ENCODE measurements at places on chromosomes 7 and 10.

DNA sequence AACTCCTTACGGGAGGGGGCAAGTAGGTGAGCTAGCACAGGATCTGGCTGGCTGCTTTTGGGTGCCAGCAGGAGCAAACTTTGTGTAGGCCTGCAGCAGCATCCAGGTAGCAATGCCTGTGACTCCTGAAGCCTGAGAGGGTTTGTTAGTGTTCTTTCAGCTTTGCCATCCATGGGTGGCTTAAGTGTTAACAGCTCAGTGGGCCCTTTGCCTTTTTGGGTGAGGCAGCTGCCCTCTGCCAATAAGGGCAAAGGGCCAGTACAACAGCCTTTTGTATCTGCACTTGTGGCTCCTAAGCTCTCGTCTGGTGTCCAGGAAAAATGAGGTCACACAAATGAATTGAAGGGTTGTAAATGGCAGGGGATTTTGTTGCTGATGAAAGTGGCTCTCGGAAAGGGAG lies 359.0 kb upstream of the CHRM2 start:
- no peak for DNase-seq

DNA sequence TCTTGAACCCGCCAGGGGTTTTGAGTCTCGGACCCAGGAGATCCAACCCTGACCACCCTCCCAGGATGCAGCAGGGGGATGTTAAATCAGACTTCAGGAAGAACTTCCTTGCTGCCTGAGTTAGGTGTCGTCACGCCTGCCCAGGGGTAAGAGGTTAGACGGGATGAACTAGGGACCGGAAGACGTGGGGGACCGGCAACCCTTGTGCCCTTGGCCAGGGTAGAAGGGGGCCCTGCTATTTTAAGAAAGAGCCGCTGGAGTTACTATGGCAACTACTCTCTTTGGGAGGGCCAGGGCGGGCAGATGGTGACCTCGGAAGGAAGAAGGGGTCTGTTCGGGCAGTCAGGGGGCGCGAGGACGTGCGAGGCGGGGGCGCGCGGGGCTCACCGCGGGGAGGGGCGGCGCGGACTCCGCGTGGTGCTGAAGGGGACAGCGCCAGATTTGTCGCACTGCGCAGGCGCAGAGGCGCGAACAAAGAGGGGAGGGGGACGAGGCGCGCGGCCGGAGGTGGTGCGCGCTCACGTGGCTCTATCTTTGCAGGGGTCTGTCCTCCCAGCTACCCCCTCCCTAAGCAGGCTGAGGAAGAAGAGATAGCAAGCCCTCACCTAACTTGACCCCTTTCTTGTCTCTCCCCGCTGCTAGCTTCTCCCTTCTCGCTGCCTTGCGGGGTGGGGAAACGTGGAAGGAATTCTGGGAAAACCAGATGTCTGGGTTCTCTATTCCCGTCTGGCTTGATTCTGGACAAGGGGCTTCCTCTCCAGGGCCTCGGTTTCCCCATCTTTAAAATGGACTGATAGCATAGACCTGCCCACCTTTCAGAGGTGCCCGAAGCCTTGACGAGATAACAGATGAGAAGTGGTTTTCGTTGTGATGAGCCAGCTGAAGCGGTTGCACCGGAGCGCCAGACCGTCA lies 940 bp upstream of the PSD start:
- DNase-seq, result no peak

GRCh38 chr7:84337429-84337828 lies 142.8 kb upstream of the SEMA3A start:
- DNase-seq, result peak; percentile 88

GRCh38 chr10:45373003-45373575 lies 927 bp upstream of the ALOX5 start:
- no peak for DNase-seq

- peak; percentile 62 for DNase-seq
These were observed 804 bp downstream of the C10orf95 start for GRCh38 chr10:102450374-102451104.

- no peak for DNase-seq
These were observed 47.2 kb downstream of the FAM107B start for GRCh38 chr10:14727465-14727864.

- peak; percentile 67 for DNase-seq
These were observed 131.2 kb downstream of the RALA start for GRCh38 chr7:39754326-39755120.

DNA sequence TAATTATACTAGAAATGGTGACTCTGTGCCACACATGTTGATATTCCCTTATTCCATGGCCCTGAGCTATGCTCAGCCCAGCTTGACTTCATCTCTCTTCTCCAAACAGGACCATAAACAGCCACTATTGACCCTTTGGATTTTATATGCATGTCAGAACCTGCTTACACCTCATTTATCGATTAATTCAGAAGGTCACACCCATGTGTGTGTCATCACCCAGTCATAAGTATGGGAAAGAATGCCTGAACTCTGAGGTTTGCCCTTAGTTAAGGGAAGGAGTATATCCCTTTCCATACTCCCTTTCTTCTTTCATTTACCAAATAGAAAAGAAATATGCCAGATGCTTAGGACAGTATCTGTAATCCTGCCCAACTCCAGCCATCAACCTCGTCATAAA lies 602.3 kb downstream of the SORCS3 start:
- DNase-seq, result peak; percentile 0

GRCh38 chr7:3196629-3197400 lies 104.2 kb upstream of the SDK1 start:
- no peak for DNase-seq

- DNase-seq, result no peak
These were observed 46.2 kb downstream of the NOC3L start for GRCh38 chr10:94316560-94316959.

GRCh38 chr7:27576360-27576944 lies 86.2 kb downstream of the HIBADH start:
- DNase-seq, result peak; percentile 58

- peak; percentile 2 for DNase-seq
These were observed 165.2 kb downstream of the AMPH start for GRCh38 chr7:38465956-38466355.

DNA sequence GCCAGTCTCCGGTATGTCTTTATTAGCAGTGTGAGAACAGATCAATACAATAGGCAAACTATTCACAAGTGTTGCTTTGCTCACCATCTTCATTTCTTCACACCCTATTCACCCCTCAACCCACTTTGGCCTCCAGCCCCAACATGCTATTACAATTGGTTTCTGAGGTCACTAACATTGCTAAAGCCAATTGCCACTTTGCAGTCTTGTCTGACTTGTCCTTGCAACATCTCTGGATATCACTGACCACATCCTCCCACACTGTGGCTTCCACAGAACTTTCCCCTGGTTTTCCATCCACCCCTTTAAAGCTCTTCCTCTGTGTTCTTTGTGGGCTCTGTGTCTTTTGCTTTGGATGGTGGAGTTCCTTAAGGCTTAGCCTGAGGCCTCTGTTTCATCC lies 5.2 kb upstream of the APBB1IP start:
- DNase-seq, result peak; percentile 75

DNA sequence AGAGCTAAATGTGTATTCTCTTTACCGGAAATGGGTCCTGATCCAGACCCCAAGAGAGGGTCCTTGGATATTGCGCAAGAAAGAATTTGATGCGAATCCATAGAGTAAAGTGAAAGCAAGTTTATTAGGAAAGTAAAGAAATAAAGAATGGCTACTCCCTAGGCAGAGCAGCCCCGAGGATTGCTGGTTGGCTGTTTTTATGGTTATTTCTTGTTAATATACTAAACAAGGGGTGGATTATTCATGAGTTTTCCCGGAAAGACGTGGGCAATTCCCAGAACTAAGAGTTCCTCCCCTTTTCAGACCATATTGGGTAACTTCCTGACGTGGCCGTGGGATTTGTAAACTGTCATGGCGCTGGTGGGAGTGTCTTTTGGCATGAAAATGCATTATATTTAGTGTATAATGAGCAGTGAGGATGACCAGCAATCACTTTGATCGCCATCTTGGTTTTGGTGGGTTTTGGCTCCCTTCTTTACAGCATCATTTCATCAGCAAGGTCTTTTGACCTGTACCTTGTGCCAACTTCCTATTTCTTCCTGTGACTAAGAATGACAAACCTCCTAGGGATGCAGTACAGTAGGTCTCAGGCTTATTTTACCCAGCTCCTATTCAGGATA lies 60.4 kb downstream of the ARL4A start:
- peak; percentile 67 for DNase-seq

DNA sequence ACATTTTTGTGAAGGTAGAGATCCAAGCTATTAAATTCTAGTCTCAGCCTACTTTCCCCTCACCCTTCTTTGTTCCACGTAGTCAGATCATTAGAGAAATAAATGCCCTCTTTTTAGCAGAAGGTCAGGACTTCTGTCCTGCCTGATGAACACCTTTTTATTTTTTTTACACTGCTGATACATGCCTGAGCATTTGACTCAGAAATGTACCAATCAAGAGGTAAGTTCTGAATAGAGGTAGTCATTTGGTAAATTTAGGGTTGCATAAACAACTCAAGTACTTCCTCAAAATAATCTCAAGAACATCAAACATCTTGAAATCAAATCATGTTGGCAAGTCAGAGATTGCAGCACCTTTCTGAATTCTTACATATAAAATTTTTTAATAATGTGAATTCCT lies 133.7 kb downstream of the MYO3A start:
- no peak for DNase-seq

DNA sequence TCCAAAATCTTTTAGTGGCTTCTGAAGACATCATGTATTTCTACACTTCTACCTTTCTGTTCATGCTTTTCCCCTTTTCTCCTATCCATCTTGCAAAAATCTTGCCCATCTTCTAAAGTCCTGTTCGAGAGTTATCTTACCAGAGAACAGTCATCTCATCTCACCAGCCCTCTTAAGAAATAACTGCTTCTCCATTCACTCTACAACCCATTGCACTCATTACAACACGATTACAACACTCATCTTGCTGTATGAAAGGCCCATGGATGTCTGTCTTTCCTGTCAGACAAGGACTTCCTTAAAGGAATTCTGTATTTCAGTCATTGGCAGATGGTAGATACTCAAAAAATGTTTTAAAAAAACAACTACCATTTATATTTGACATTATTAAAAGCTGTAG lies 30.8 kb downstream of the ZNF438 start:
- DNase-seq, result peak; percentile 37

DNA sequence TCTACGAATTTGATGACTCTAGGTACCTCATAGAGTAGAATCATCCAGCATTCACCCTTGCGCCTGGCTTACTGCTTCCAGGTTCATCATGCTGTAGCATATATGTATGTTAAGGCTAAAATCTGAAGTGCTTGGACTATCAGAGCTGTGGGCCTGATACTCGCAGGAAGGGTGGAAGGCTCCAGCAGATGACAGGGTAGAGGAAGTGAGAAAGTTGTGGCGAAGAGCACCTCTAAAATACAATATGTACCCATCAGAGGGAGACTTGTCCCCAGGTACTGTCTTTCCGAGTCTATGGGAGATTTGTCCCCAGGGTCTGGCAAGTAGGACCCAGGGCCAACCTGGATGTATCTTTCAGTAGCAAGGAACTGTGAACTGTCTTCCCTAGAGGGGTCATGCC lies 48.1 kb upstream of the PLEKHA1 start:
- no peak for DNase-seq

- DNase-seq, result no peak
These were observed 65.5 kb upstream of the TRIM8 start for GRCh38 chr10:102578782-102579181.

- no peak for DNase-seq
These were observed 115.2 kb downstream of the TCERG1L start for GRCh38 chr10:131196176-131196885.

GRCh38 chr7:108358553-108358952 lies 97.7 kb downstream of the NRCAM start:
- peak; percentile 48 for DNase-seq

Measured in fibroblast of mammary gland (primary cell).